ENCODE measurements at places on chromosomes 13 and 19.

GRCh38 chr13:102561933-102562332 lies 34.9 kb upstream of the TPP2 start:
- DNase-seq = no peak

GRCh38 chr13:31334994-31335557 lies 135.3 kb downstream of the B3GLCT start:
- no peak for DNase-seq

DNA sequence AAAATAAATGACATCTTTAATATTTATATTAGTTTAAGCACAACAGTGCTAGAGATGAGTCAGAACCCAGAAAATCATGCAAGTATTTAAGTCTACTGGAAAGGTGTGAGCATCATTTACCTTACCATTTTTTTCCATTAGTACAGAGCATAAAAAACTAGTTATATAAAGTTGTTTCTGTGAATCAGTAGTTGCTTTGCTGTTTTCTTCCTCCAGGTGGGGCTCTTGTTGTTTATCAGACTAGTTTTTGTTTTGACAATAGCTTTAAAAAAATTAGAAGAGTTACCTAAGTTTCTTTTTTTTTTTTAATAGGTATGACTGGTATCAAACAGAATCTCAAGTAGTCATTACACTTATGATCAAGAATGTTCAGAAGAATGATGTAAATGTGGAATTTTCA lies 12.7 kb downstream of the SUGT1 start:
- no peak for DNase-seq

DNA sequence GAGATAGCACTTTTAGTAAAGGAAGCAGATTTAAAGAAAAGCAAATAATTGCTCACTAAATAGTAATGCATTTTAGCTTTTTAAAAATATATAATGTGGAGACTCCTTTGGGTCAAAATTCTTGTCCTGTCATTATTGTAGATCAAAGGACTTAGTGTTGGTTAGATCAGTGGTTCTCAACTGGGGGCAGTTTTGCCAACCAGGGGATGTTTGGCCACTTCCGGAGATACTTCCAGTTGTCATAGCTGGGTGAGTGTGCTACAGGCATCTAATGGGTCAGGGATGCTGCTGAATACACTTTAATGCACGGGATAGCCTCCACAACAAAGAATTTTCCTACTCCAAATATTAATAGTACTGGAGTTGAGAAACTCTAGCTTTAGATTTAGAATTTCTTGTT lies 126.8 kb downstream of the LMO7 start:
- DNase-seq = no peak

- no peak for DNase-seq
These were observed 486.1 kb upstream of the KLF12 start for GRCh38 chr13:74620308-74620707.

GRCh38 chr13:34167347-34167746 lies 349.4 kb downstream of the RFC3 start:
- DNase-seq = peak; percentile 92

DNA sequence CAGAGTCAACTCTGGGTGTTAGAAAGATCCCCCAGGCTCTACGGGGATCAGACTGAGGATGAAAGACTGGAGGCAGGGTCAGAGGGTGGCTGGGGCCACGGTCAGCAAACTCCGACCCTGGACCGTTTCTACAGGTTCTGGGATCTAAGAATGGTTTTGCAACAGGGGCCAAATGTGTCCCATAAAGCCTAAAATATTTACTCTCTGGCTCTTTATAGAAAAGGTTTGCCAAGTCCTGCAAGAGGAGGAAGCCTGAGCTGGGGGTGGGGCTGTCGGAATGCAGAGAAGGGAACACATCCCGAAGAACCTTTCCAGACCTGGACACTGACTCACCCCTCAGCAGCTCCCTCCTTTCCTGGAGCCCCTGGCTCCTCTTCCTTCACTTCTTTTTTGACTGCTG lies 20.7 kb downstream of the LIG1 start:
- DNase-seq = no peak

DNA sequence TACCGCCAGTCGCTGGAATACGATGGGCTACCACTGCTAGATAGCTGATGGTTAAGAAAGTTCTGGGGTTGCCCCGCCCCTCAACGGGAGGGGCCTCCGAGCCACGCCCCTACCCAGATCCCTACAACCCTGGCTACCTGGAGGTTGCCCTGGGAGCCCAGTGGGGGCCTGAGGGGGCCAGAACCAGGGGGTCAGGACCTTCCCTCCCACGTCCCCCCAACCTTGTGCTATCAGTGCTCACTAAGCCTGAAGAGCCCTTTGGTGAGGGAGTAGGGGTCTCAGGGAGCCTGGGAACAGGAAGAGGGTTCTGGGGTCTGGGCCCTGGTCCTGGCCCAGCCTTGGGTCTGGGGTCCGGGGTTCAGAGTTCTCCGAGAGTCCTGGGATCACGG lies 8.9 kb downstream of the OCEL1 start:
- no peak for DNase-seq

DNA sequence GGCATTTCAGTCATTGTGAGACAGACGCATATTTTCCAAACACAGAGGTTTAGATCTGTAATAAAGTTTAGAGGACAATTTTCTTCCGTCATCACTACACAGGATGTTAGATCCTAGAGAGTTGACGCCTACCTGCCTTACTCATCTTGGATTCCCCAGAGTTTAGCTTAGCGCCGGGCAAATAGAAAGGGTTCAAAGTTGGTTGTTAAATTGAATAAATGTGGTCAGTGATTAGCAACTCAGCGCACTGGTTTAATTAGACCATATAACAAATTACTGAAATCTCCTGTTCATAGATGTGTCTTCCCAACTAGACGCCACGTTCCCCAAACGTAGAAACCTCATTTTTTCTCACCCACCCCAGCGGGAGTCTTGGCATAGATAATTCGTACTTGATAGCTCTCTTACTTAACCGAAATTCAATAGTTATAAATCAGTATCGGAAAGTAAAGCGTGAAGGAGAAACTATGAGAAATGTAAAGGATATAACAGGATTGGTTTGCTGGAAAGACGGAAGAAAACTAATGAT lies 726 bp upstream of the UFM1 start:
- DNase-seq = no peak

DNA sequence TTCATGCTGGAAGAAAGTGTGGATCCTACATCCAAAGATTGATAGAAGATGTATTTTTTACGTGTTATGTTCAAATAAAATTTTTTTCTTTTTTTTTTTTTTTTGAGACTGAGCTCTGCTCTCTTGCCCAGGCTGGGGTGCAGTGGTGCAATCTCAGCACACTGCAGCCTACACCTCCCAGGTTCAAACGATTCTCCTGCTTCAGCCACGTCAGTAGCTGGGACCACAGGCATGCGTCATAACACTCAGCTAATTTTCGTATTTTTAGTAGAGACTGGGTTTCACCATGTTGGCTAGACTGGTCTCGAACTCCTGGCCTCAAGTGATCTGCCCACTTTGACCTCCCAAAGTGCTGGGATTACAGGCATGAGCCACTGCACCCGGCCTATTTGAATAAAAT lies 65.7 kb downstream of the KLF12 start:
- DNase-seq = no peak

- DNase-seq = no peak
These were observed 478.4 kb downstream of the FOXO1 start for GRCh38 chr13:40187841-40188591.

DNA sequence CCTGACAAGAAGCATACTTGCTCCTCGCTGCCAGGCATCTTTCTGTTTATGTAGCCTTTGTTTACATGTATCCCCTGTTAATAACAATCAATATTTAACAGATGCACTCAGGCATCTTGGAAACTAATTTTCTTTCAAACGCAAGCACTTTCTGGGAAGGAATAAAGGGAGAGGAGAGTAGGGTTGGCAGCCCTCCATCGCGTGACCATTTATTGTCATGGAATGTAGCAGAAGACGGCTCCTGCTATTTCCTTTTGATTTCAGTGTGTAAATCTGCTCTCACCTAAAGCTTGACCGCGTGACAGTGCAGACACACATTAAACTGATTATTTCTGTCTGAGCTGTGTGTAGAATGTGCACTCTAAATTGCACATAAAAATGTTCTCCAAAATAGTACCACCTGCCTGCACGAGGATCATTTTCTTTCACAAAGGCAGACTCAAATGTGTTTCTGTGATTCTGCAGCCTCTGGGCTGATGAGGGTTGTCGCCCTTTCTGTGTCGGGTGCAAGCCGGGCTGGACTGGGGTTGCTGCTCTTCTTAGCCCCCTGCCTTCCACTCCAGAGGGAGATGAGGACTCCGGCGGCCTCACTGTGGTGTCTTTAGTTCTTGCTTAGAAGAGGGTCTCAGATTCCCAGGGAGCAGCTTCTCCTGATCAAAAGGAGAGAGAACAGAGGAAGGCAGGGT lies 223.5 kb upstream of the MAB21L1 start:
- no peak for DNase-seq

DNA sequence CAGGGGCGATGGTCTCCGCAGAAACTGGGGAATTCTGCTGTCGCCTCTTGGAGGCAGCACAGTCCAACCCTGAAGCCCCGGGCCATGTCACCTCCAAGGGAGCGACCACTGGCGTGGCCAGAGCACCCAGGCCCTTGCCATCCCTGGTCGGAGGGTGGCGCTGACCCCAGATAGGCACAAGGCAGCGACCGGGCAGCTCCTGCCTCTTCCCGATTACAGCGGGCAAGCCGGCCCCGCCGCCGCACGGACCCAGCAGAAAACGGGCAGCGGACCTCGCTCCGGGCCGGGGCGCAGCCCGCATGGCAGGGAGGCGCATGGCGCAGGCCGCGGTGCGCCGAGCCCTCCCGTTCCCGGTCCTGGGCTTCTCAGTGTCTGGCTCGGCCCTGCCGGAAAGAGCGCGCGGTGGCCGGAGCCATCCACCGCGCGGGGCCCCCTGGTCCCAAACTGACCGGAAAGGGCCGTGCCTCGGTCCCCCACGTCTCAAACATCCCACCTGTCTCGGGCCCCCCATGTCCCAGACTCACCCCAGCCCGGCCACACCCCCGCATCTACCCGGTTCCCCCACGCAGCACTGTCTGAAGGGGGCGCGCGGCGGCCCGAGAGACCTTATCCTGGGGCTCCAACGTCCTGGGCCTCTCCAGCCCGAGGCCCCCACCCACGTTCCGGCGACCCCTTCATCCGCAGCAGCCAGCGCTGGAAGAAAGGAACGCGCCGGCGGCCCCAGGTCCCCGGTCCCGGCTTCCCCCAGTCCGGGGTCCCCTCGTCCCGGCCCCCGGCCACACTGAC lies 727 bp downstream of the CERS1 start:
- no peak for DNase-seq

- no peak for DNase-seq
These were observed 4.7 kb upstream of the TLE2 start for GRCh38 chr19:3033595-3034405.

- DNase-seq = no peak
These were observed 110.2 kb downstream of the KLF5 start for GRCh38 chr13:73168953-73169401.

- DNase-seq = no peak
These were observed 16.9 kb upstream of the GTF2F2 start for GRCh38 chr13:45103449-45103848.

GRCh38 chr13:105952973-105953290 lies 582.5 kb downstream of the EFNB2 start:
- DNase-seq = no peak

DNA sequence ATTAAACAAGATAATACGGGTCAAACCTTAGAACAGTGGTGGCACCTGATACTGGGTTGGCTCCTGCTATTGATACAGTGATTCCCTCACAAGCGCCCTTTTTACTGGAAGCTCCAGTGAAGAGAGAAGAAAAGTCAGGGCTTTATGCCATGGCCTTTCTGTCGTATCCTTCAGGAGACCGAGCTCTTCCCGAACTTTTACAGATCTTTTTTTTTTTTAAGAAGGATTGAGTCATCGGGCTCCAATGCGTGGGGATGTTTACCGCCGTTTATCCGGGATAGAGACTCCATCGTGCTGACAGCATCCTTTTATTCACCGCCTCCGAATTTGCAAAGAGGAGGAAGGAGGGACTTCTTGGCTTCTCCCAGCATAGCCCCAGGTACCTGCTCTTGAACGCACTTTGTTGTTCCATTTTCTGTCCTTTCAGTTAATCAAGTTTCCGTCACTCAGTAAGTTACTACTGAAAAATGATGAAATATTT lies 574 bp downstream of the ZNF227 start:
- no peak for DNase-seq

DNA sequence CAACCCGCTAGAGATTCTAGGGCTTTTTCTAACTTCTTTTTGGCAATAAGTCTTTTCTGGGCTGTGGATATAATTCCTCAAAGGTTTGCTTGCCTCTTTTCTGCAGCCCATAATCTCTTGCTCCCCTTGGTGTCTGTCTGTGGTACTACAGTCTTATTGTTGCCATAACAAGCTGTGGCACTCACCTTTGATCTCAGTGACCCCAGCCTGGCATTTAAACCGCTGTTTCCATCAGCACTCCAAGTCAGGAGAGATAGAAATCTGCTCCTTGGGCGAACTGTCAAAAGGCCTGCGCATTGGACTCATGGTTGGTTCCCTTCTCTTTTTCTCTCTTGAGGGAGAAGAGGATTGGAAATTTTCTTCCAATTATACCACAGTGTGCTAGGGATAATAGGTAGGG lies 14.5 kb upstream of the MPHOSPH8 start:
- no peak for DNase-seq

- no peak for DNase-seq
These were observed 537.3 kb downstream of the SUCLA2 start for GRCh38 chr13:47463726-47464125.

- no peak for DNase-seq
These were observed 13.9 kb upstream of the FBXO27 start for GRCh38 chr19:39046037-39046821.

DNA sequence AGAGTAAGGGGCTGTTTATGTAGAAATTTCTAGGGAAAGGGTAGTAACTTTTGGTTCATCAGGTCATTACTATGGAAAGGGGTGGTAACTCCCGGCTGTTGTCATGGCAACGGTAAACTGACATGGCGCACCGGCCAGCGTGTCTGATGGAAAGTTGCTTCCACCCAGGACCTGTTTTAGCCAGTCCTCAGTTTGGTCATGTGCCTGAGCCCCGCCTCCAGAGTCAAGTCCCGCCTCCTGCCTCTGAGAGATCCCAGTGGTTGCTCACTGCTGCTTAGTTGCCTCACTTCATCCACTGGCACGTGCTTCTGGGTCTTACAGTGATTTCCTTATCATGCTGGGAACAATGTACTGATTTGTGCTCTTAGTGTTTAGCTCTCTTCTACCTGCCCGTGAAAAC lies 455.2 kb upstream of the ZNF507 start:
- no peak for DNase-seq

DNA sequence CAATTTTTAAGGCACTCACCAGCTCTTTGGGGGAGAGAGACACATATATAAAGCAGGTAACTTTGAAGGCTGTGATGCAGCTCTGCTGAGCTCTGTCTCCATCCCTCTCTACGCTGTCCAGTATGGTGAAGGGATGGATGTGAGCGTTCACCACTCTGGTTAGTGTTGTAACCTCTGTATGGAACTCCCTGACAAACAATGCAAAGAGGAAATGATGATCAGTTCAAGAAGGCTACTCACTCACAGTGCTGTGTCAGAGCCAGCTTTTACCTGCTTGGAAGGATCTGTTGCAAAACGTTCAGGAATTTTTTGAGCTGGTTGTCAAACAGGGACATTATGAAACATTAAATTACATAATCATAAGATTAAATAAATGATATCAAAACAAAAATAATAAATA lies 90.8 kb upstream of the SLC10A2 start:
- DNase-seq = no peak
